ENCODE measurements at places on chromosomes 4 and X.

GRCh38 chrX:117835034-117835433 is 281.6 kb downstream of the KLHL13 start:
- no peak for DNase-seq

DNA sequence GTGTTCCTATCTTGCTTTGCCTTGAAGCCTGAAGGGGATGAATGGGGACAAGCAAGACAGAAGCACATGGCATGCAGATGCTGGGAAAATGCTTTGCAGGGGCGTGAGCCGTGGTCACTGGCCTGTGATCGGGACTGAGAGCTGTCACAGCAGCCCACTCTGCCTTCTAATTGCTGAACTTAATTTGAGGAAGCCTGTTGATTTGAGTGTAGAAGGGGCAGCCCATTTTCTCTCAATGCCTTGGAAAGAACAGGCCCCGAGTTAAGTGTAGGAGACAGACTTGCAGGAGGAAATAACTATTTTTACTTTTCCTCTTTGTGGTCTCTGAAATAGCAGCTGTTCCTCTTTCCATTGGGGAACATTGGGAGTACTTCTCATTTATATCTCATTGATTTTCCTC is 26.1 kb upstream of the TBC1D1 start:
- no peak for DNase-seq

DNA sequence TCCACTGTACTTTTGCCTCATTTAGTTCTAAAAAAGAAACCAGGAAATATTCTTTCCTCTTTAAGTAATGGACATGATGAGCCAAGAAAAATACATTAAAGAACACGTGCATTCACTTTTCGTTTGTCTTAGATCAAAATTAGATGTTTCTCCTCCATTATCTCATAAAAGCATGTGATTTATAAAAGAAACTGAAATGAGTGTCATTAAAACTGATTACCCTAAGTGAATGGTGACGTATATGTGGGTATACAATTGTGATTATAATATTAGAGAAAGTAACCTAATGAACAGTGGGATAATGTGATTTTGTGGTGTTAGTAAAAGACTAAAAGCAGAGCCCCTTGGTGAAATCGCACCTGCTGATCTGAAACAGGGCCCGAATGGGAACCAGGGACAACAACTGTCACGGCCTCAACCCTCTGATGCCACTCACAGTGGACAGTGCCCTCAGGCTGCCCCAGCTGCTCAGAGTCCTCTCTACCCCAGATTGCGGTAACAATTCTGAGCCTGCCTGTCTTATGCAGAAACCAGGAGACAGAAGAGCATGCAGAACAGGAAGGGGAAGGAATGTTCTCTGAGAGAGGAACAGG is 25.7 kb upstream of the HS6ST2 start:
- no peak for DNase-seq

- peak; percentile 27 for DNase-seq
Measured at GRCh38 chrX:7083468-7084396, 63.8 kb upstream of the STS start.

DNA sequence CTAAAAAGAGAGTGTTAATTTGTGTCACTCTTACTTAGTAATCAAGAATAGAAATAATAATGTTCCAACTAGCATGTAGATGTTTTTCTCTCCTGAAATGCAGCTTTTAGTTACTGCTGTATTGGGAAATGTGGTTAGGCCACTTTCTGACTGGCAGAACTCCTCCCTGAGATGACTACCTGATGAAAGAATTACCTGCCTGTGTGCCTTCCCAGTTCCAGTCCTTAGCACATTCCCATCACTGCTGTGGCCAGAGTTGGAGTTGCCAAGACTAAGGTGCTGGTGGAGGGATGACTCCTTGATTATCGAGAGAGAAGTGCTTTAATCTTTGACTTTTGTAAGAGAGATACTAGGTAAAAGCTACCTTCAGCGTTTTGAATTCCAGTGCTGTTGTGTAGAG is 9.5 kb downstream of the GAB1 start:
- DNase-seq = no peak

- no peak for DNase-seq
Measured at GRCh38 chr4:134663742-134664141, 462.2 kb upstream of the PABPC4L start.

DNA sequence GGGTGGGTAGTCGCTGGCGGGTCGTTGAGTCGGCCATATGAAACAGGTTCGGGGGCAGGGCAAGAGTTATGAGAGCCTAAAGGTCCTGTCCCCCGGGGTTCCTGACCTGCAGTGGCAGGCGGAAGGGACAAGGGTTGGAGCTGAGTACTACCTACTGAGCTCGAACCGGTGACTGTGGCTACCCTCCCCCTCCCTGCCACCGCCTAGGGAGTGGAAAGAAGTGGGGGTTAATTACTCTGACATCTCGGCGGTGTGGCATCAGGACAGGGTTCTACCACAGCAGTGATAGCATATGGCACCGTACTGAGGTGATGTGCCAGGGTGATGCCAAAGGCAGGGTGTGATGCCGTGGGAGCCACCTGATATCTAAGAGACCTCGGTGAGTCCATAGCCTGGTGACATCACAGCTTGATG is 307 bp downstream of the ATG4A start:
- no peak for DNase-seq

DNA sequence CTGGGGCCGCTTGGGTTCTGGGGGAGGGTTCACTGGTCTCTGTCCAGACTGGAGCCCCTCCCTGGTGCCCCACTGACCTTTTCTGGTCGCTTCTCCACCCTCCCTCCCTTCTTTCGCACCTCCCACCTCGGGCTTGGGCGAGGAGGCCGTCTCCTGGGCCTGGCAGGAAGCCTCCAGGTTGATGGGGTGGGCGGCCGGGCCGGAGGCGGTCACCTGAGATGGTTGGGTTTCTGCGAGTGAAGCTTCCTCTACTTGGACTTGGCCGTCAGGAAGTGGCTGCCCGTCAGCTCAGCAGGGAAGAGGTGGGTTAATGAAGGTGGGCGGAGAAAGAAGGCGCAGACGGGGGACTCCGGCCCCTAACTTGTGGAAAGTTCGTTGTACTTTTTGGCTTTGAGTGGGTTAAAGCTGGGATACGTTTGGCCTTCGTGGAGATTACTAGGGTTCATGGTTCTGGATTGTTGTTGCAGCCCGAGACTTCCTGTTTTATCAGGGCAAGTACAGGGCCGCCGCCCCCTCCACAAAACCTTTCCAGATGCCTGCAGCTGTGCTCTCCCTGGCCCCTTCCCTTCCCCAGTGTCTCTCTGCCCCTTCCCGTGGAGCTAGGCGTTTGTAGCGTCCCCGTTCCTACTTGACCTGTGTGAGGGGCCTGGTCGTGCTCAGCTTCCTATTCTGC is 1.2 kb downstream of the AKAP17A start:
- DNase-seq = no peak
